ENCODE measurements at places on chromosomes 7 and 10.

GRCh38 chr10:43201545-43202131, 63.4 kb downstream of the CSGALNACT2 start:
- DNase-seq: no peak

DNA sequence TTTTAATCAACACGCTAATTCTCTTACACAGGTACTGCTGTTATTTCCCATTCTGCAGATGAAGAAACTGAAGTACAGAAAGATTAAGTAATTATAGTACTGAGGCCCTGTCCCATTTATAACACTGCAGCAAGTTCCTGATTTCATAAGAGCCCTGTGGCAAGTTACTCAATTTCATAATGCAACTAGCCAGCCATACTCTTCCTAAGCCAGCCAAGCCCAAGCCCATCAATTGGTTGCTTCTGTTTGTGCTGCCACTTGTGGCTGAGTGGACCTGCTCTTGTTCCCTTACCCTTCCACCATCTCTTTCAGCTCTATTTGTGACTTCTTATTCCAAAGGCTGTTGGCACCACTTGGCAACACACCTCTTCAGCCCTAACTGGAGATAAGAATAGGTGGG, 19.7 kb upstream of the PRPF18 start:
- DNase-seq: no peak

- no peak for DNase-seq
Measured at GRCh38 chr7:34430456-34430855, 227.6 kb upstream of the NPSR1 start.

DNA sequence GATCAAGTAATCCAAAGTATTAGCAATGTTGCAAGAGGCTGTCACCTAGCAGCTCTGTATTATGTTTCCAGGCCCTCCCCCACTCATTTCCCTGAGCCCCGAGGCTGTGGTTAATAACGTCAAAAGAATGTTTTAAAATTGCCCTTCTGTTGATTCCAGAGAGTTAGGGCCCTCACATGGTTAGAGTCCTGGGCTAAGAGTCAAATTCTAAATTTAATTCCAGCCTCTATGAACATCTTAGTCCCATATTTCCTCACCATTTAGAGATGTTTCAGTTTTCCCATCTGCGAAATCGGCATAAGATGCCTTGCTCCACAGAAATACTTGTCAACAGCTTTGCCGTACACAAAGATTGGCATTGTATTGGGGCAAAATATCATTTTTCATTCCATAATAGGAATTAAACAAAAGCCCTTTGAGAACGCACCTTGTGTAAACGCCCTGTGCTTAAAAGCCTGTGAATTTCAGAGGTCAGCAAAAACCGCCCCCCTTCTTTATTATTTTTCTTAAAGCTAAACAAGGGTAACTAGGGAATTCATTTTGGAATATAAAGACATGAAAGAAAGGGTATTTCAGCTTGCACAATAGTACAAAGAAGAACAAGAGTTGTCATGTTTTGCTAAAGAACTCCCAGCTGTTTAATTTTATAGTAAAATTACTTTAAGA, 135.8 kb downstream of the ARID5B start:
- no peak for DNase-seq

GRCh38 chr10:127570036-127570435, 20.9 kb downstream of the NPS start:
- no peak for DNase-seq

GRCh38 chr10:29671228-29671780, 36.5 kb upstream of the SVIL start:
- DNase-seq: no peak

Data from activated T-cell treated with anti-CD3 and anti-CD28 coated beads for 4 hours (primary cell).